ENCODE measurements at places on chromosomes 7 and 10.

GRCh38 chr10:19788075-19788686 is 28.1 kb upstream of the PLXDC2 start:
- DNase-seq = no peak

- no peak for DNase-seq
Measured at GRCh38 chr7:4169455-4169854, 512.6 kb upstream of the FOXK1 start.

DNA sequence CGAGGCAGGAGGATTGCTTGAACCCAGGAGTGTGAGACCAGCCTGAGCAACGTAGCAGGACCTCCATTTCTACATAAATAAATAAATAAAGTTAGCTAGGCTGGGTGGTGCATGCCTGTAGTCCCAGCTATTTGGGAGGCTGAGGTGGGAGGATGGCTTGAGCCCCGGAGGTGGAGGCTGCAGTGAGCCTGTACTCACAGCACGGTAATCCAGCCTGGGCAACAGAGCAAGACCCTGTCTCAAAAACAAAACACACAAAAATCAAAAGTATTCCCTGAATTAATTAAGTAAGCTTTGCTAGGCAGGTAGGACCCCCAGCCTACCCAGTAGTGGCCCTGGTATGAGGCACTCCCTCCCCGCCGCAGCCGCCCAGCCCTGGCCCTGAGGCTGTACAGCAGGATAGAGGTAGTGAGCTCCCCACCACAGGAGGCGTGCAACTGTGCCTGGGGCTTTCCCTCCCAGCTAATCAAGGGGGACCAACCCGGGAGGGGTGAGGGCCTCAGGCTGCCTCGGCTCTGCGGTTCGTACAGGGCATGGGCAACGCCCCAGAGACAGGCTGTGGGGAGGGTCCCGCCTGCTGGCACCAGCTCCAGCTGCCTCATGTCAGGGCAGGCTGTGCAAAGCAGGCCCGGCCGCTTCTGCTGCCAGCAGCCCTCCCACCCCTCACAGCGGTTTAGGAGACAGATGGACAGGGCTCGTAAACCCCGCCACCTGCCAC is 1.0 kb upstream of the CYP2W1 start:
- DNase-seq = no peak

DNA sequence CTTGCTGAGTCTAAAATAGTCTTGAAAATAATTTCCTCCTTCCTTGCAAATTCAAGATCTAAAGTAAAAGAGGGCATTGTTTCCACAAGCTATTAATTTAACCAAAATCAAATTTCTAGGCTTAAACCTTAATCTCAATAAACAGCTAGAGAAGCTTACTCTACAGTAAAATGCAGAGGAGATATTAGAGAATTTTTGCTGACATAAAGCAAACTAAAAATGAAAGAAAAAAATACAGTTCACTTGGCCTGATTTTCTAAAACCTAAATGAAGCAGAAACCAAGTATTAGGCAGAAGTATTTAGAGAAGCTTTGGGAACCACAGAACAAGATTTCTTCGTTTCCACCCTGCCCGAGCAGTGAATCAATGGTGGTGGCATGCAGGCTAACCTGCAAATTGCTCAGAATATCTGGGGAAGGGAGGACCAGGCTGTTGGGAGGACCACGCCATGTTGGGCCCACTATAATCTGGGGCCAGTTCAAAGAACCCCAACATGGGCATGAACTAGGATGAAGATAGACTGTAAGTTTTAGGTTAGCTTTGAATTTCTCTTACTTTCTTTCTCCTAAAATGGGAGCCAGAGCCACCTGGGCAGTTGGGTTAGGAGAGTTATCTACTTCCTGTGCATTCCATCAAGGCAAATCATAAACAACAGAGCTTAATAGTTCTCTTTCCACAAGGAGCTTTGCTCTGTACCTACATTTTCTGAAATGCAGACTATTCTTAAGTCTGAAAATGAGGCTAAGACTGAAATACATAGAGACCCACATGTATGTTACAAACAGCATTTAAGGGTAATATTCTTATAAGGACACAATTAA is 4.1 kb downstream of the LAMB1 start:
- no peak for DNase-seq

DNA sequence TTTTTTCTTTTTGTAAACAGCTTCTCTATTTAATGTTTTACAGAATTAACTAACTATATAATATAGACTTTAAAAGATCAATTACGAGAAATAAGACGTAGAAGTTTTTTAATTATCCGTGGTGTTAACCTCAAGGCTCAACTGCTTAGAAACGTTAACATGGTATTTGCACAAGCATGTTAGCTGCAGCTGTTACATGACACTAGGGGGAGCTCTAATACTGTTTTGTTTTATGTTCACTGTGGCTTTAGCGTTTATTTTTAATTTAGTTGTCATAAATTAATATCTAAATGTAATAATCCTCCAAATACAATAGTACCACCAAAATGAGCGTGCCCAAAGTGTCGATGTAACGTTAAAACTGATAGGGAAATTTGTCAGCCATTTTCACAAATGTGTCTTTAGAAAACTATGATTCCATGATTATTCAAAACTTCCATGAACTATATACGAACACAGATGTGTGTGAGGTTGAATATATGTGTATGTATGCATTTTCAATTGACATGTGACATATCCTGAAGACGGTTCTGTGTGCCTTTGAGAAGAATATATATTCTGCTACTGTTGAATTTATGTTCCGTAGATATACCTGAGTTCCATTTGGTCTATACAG is 828.8 kb upstream of the MBL2 start:
- DNase-seq = no peak

DNA sequence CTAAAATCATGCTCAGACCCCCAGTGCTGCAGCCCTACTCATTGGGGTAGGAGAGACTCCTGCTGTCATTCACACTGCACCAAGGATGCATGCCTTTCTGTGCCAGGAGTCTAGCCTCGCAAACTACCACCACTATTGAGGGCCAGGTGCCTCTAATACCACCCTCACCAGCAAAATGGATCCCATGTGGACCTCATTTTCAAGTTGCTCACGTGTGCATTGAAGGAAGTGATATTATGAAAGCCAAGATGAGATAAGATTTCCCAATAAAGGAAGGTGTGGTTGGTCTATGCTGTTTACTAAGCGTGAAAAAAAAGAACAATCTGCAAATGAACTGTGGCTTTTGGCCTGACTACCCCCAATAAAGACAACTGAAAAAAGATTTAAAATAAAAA is 7.2 kb upstream of the LAMTOR4 start:
- no peak for DNase-seq

DNA sequence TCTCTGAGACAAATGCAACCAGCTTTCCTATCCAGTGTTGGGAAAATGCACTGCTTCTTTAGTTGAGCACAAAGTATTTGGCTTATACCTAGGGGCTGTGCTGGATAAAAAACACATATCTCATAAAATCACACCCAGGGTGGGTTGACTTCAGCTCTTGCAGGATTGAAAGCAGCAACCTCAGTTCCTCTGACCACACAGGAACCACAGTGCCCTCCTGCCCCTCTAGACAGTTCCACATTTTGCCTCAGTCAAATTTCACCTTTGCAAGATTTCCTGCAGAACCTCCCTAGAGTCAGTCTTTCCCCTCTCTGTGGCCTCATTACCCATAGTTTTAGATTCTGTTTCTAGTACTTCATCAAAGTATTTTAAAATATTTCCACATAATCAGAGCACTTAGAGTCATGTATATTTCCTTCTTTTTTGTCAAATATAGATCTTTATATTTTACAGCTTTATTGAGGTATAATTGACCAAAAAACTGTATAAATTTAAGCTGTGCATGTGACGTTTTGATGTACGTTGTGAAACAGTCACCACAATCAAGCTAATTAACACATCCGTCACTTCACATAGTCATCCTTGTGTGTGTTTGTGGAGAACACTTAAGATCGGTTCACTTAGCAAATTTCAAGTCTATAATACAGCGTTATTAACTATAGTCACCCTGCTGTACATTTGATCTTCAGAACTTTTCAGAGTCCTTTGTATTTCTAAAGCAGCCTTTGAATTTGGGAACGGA is 37.0 kb upstream of the EGR2 start:
- DNase-seq = no peak

- no peak for DNase-seq
Measured at GRCh38 chr10:58644311-58644710, 131.6 kb downstream of the BICC1 start.

- DNase-seq = no peak
Measured at GRCh38 chr10:78813998-78814399, 254.8 kb upstream of the ZMIZ1 start.

- no peak for DNase-seq
Measured at GRCh38 chr7:112615701-112616100, 134.9 kb downstream of the LSMEM1 start.

DNA sequence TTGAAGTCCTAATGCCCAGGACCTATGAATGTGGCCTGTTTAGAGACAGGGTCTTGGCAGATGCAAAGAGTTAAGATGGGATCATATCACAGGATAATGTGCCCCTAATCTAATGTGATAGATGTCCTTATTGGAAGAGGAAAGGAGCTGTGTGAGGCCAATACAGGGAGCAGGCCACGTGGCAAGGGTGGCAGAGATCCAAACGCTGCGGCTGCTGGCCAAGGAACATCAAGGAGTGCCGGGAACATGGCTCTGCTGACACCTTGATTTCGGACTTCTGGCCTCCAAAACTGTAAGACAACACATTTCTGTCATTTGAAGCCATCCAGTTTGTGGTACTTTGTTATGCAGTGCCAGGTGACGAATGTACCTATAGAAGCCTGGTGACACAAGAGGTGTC is 37.7 kb upstream of the EZH2 start:
- DNase-seq = no peak

DNA sequence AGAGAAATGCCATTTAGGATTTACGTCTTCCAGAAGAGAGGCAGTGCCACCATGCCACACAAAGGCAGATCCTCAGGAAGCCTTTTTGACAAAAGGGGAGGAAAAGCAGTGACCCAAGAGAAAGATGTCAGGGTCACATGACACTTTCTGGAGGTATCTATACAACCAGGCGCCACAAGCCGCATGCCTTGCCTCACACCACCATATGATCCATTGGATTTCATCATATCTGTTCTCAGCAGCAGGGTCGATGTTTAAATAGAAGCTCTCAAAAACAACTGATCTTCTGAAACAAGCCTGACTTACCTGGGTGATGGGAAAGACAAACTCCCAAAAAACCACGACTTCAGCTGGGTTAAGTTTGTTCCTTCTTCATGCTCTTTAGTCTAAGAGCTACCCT is 52.5 kb upstream of the UNC5B start:
- no peak for DNase-seq

DNA sequence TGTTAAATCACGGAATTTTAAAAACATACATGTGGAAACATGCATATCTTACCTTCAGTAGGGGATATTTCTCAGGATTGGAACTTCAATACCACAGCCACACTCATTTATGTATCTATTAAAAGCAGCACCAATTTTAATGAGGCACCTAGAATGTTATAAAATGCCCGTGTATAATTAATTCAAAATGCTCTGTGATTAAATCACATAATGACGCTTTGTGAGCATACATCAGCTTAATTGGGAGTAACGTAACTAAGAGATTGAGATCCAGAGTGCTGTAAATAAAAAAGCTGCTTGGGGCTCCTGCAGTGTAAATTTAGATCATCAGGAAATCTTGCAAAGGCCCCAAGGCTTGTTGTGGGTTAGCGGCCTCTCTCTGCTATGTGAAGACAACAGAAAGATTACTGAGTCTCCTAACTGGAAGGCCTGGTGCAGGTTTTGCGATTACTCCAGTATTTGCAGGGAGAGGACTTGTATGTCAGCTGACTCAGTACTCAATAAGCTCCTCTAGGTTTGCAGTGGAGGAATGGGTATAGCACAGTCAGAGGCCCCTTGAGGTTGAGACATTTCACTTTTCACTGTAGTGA is 195.5 kb upstream of the PHYHIPL start:
- DNase-seq = no peak

GRCh38 chr7:152480664-152481063 is 44.9 kb upstream of the KMT2C start:
- DNase-seq = no peak

DNA sequence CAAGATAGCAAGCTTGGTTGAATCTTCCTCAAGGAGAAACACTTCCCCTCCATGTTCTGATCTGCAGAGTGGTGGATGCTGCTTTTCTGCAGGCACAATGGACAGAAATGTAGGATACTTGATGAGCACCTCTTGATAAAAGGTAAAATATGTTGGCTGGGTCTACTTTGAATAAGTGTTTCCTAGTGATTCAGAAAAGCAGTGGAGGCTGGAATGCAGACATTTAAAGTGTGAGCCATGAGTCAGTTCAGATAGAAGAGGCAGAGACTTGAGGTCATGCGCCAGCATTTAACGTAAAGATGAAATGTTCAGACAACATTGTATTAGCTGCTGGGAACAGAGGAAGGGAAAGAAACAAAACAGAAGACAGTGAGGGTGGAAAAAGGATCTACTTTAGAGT is 403.1 kb downstream of the ADRA2A start:
- no peak for DNase-seq

DNA sequence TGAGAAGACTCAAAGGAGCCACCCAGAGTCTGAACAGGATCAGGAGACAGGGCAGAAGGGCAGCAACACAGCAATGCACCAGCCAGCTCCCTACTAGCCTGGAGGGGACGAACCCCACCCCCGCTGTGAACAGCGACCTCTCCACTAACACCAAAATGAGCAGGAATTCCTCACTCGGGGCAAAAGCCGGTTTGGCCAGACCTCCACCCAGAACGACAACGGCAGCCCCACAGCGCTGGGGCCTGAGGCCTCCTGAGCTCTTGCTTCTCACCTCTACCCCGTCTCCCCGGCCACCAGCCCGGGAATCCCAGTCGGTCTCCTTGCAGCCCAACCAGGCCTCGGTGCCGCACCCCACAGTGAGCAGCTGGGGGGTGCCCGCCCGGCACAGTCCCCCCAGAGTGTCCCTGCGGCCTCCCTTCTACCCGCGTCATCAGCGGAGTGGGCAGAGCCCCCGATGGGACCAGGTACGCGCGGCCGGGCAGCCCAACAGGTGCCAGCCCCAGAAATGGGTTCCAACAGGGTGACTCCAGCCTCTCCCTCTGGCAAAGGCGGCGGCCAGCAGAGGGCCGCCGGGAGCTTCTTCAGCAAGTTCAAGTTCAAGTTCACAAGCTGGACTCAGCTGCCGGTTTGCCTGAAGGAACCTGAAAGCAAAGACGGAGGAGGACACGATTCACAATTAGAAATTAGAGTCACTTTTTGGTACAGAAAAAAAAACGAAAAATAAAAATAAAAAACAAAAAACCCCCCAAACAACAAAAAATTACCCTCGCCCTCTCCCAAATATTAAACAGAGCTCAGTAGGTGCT is 129.0 kb downstream of the MARCHF5 start:
- no peak for DNase-seq

All from stimulated activated CD4-positive, alpha-beta T cell treated with anti-CD3 and anti-CD28 coated beads, TNF-alpha, amount 100 ng/mL, for 24 hours (primary cell).